ENCODE measurements at places on chromosomes 2 and 18. TPM values are rescaled to one million over a fixed set of nuclear protein-coding genes. Genes with fewer than 3 reads are reported as not detected.

Gene ACVR2A
- total RNA-seq, result 12.4 TPM

Gene SLC19A3
- not detected for total RNA-seq

Gene ADD2
- total RNA-seq, result 0.67 TPM

Gene AMER3
- not detected for total RNA-seq

Gene NAT8
- not detected for total RNA-seq

Gene RUFY4
- total RNA-seq, result 2.1 TPM

Gene EML6
- total RNA-seq, result 0.59 TPM

Gene IMPACT
- total RNA-seq, result 12.2 TPM

Gene ANKRD30B
- not detected for total RNA-seq

Gene PID1
- total RNA-seq, result not detected

Gene DHX57
- total RNA-seq, result 18.0 TPM

Gene LCT
- total RNA-seq, result not detected

Gene TMEM247
- total RNA-seq, result not detected

Gene TRABD2A
- 48.8 TPM for total RNA-seq

Gene CD8B
- total RNA-seq, result 0.62 TPM
